ENCODE measurements at places on chromosomes 7 and 10. TPM values are rescaled to one million over a fixed set of nuclear protein-coding genes. Genes with fewer than 3 reads are reported as not detected.

Gene POU6F2
- 0.53 TPM for total RNA-seq

Gene HABP2
- 0.10 TPM for total RNA-seq

Gene FHIP2A
- total RNA-seq: 18.2 TPM

Gene VPS37D
- total RNA-seq: 0.71 TPM

Gene GIMAP4
- 0.27 TPM for total RNA-seq

Gene TRIM74
- total RNA-seq: 1.6 TPM

Gene CTAGE15
- not detected for total RNA-seq

Gene ELMO1
- 177 TPM for total RNA-seq

Gene NPFFR1
- not detected for total RNA-seq

Gene TUBB8
- total RNA-seq: 0.84 TPM

Gene WDR86
- 1.4 TPM for total RNA-seq
